ENCODE measurements at places on chromosomes 5 and 9.
A peak's percentile ranks its signal among the peaks of the same experiment; 100 is the strongest.

DNA sequence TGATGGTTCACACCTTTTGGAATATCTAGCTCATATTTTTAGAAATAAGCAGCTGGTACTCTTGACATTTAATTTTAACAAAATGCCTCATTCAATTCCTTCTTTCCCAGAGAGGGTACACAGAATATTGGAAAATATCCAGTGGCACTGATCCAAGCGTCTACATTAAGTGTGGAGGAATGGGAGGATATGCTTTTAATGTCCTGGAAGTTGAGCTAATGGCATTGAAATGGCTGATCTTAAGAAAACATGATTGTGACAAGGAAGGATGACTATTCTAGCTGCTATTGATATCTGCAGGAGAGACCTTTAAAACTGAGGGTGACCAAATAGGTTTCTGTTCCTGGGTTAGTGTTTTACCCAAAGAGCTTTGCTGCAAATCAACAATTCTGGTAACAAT lies 30.0 kb downstream of the ZNF366 start:
- no peak for DNase-seq

GRCh38 chr9:68678430-68678829 lies 26.6 kb upstream of the PIP5K1B start:
- DNase-seq = no peak

DNA sequence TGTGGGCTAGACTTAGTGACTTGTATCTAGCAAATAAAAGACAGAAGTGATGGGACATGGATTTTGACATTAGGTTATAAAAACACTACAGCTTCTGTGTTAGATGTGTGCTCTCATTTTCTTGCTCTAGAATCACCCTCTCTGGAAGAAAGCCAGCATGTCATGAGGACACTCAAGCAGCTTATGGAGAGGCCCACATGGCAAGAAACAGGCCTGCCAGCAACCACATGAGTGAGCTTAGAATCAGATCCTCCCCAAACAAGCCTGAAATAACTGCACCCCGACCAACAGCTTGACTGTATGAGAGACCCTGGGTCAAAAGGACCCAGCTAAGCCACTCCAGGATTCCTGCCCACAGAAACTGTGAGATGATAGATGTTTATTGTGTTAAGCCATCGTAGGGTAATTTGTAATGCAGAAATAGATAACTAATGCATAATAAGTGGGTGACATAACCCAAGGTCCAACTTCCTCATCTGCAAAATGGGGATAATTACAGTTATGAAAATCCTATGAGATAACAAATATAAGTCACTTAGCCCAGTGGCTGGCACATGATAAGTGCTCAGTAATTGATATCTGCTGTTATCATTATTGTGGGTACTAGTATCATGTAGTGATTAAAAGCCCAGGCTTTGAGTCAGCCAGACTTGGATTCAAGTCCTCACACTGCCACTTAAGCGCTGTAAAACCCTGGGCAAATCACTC lies 86.5 kb downstream of the KLHL3 start:
- peak; percentile 59 for DNase-seq

DNA sequence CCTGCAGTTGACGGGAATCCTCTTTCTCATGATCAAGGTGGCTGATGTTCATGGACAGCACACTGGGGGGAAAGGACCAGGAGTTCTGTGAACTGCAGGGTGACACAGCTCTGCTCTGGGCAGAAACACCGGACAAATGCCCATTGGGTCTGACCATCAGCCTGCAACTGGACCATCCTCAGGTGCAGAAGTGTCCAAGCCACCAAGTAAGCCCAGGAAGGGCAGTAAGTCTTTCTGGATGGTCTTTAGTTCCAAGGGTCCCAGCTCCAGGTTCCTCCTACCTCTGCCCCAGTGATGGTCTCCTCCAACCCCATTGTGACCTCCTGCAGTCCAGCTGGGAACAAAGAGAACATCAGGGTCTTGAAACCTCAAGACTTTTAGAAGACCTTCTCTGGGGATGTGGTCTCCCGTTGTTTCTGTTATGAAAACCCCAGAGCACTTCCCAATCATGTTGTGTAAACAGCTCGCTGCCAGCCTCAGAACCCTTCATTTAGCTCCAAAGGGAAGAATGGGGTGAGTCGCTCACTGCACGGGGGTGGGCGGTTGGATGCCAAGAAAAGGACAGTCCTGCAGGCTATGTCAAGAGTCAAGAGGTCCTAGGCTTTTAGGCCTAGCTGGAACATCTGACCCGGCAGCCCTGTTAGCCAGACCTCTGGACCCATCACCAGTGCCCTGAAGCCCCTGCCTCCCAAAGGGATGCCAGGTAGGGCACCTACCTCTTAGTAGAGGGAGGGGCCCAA lies 41.8 kb upstream of the TCF7 start:
- no peak for DNase-seq

DNA sequence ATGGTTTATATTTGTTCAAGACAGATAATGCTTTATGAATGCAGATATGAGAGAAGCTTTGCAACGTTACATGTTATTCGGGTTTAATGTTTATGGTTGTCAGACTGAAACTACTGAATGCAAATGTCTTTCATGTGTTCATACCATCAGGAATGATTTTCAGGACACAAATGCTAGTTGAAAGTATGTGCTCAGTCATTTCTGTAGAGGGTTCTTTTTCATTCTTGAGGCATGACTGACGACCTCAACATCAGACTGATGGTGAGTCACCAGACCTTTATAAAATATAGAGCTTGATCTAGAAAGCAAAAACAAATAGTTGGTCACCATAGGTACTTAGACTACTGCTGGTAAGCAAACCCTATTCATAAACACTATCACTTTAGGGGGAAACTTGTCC lies 287.3 kb upstream of the NUDT12 start:
- peak; percentile 83 for DNase-seq

- DNase-seq = peak; percentile 72
Measured at GRCh38 chr5:368183-369084, 46.9 kb downstream of the AHRR start.

GRCh38 chr5:30324083-30324482 lies 869.4 kb upstream of the CDH6 start:
- DNase-seq = no peak

DNA sequence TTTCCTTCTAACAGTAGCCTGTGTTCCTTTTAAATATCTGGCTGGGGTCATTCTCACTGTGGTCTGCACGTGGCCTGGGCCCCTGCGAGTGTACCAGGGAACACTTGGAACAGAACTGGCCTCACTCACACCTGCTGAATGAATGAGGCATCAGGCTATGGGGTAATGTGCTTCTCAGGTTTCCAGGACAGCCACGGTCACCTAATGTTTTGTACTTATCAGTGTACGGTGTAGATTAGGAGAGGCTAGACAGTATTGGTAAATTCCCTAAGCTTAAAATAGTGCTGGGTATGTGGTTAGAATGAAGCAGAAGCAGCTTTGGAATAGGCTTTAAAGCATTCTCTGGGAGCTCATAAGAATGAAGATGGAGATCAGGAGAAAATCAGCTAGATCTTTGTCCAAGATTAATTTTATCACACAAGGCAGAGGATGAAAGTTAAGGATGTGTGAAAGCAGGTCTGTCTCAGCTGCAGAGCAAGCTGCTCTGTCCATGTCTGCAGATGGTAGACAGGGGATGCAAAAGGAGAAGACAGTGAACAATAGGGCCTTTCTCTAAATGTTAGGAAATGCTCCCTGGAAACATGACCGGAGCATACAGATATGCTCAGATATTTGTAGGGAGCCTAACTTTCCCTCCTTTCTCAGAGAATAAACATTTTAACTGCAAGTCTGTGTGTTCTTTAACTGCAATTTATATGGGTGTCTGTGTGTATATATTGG lies 267.5 kb downstream of the NR3C1 start:
- DNase-seq = no peak

GRCh38 chr5:112594941-112595340 lies 142.7 kb upstream of the APC start:
- DNase-seq = no peak

DNA sequence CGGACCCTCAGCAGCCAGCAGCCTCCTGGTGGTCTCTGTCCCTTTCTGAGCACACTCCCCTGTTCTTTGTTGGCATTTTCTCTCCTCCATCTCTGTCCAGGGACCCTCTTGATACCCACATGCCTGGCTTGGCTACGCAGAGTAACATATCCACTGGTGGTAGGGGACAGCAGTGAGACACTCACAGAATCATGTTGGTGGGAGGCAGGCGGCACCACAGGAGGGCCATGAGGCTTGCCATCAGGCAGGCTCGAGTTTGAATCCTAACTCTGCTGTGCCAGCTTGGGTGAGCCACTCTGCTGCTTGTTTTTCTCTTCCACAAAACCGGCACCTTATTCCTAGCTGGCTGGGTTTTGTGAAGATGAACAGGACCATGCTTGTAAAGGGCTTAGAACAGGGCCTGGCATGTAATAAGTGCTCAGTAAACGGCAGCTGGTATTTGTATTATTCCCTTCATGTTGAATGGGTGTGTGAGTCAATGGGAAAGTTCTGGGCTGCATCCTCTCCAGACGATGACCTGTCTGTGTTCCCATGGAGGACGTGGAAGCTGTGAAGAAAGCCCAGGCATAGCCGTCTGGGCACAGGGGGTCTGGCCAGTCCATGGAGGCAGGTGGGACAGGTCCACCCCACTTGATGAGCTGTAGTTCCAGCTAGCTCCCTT lies 2.3 kb downstream of the COL27A1 start:
- peak; percentile 70 for DNase-seq

All from fibroblast of mammary gland (primary cell).